ENCODE measurements at places on chromosomes 4 and X.

- no peak for DNase-seq
Observed at GRCh38 chrX:63434206-63434605, 83.1 kb upstream of the SPIN4 start.

GRCh38 chrX:21885568-21885967 lies 29.8 kb downstream of the YY2 start:
- DNase-seq, result no peak

DNA sequence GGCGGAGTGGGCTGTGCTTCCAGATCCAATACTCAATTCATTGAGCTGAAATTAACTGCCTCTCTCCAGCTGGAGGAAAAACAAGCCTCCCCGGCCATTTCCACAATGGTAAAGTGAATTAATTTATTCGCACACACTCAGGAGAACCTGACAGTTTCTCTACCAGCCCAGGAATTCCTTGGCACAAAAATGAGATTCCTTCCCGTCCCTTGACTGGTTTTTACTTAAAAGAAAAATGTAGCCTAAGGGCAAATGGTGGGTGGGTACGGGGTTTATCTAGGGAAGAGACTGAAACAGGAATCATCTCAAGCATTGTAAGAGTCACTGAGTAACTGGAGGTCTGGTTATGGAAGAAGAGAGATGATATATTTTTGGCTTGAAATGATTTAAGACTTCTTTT lies 102.7 kb downstream of the VCX3A start:
- DNase-seq, result no peak

GRCh38 chr4:110480031-110480549 lies 4.1 kb downstream of the ENPEP start:
- no peak for DNase-seq

GRCh38 chr4:102735582-102735981 lies 25.2 kb downstream of the MANBA start:
- DNase-seq, result no peak

DNA sequence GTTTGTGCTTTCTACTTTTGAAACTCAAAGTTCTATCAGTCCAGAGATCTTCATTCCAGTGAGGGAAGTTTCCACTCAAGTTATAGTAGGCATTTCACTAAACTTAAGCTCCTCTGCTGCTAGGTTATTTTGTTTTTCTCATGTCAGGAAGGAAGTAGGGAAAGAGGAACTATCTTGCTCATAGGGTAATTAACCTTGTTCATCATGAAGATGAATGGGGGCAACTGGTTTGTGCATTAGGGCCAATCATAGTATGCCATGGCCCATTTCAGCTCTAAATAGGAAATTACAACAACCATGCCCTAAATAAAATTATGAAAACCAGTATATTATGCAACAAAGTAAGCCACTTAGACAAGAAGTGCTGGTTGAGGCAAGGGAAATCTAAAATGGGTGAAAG lies 804.7 kb upstream of the NDST4 start:
- no peak for DNase-seq

DNA sequence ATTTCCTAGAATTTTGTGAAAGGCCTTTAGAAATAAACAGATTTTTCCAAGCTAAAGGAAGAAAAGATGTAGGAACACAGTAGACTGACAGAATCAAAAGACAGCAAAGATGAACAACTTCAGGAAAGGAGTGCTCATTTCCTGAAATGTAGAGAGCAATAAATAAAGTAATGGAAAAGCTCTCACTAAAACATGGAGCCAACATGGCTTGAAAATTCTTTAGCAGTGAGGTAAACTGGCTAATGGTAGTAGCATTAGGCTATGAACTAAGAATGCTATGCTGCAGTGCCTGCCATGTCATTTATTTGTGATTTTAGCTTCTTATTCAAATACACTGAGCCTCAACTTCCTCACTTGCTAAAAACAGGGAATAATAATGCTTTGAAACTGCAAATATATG lies 108.7 kb downstream of the IQCM start:
- no peak for DNase-seq

DNA sequence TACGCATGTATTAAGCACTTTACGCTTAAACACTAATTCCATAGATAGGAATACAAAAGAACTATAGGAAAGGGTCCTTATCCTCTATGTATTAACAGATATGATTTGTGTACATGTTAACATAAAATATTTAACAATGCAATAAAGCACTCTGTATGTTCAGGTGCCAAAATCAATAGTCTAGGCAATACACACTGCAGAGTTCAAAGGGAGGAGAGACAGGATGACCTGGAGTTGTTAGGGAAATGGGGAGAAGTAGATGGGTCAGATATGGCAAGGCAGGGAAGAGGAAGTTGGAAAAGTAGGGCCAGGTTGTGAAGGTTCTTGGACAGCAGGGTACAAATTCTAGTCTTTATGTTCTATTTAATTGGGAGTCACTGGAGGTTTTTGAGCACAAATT lies 2.9 kb downstream of the SGCB start:
- no peak for DNase-seq

GRCh38 chr4:140150636-140150885 lies 3.4 kb downstream of the MAML3 start:
- DNase-seq, result no peak

- DNase-seq, result no peak
Observed at GRCh38 chr4:22427675-22428074, 88.2 kb downstream of the ADGRA3 start.

DNA sequence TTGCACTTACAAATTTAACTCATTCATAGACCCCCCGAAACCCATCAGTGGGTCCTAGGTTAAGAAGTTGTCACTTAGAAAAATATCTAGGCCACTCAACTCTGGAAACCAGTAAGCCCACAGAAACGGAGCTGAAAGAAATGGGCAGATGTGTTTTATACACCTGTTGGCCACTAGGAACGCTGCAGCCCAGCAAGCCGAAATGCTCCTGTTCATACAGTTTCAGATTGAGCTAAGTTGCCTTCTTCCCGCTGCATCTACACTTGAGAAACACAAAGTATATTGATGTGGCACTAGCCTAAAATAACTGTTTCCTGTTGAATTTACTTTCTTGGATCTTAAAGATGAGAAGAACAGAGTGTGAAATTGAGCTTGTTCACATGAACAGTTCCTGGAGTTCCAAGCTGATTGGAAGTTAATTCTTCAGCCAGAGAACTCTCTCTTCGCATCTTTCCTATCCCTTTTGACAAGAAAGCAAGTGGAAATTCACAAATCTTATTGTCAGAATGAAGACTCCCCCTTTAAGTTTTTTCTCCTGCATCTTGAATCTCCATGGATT lies 174.1 kb downstream of the RBMX2 start:
- DNase-seq, result peak; percentile 0

DNA sequence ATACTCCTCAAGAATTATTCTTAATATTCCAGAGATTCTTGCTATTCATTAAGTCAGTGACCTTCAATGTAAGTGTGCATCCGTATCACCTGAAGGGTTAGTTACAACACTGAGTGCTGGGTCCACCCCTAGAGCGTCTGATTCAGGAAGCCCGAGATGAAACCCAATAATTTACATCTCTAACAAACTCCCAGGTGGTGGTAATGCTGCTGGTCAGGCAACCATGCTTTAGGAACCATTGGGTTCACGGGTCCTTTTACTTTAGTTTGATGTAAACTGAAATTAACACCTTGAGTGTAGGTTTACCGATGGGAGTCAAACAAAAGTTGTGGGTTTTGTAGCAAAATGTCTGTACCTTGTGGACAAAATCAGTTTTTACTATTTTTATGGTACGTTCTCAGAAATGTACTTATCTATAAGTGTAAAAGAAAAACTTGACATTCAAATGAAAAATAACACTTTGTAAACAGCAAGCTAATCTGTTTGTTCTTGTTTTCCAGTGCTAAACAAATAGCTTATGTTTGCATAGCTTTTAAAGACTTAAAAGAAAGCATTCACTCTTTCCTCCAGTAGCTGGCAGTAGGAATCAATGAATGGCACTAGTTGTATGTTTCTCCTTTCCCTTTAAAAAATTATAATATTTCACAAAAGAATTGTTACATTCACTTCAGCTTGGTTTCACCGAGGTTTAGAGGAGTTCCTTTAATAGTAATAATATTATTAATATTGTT lies 32.7 kb downstream of the ACE2 start:
- DNase-seq, result no peak

DNA sequence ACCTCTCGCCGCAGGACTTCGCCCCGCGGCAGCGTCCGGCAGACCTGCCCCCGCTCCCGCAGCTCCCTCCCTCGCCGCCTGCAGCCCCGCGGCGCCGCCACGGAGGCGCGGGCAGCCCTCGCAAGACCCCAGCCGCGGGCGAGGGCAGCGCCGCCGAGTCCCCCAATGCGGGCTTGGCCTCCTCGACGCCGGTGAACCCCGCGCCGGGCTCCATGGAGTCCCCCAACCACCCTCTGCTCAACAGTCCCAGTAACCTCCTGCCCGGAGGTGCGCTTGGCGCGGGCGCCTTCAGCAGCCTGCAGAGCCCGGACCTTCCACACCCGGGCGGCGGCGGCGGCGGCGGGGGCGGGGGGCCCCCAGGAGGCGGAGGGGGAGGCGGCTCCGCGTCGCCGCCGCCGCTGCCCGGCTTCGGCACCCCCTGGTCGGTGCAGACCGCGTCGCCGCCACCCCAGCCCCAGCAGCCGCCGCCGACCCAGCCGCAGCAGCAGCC lies 1.2 kb downstream of the CPEB2 start:
- DNase-seq, result peak; percentile 58

- DNase-seq, result no peak
Observed at GRCh38 chr4:185693548-185694215, 118.3 kb downstream of the SORBS2 start.

GRCh38 chrX:30373951-30374350 lies 64.8 kb upstream of the NR0B1 start:
- no peak for DNase-seq

DNA sequence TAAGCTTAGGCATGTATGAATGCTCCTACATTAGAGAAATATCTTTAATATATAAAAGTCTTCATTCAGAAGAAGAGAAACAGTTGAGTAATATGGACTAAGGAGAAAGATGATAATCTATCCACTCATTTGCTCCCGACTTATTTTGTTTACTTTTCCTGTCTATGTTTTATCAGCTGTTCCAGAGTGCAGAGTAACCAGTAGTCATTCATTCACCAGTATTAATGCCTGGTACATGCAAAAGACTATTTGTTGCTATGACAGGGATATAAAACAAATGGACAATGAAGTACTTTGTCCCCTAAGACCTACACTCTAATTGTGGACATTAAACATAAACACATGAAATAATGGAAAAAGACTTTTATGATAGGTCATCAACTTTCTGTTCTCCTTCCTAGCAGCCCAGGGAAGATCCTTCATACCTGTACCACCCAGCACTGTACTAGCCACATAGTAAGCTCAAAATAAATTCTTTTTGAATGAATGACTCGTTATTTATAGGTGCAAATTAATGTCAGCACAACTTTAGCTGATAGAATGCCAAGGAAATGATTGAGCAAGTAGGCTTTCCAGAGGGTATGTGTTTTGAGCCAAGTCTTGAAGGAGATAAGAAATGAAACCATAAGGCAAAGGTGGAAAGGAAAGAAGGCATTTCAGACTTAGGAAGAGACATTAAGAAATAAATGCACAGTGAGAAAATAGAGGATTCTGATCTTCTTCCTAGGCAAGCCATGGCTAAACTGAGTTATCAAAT lies 45.0 kb upstream of the IL13RA1 start:
- DNase-seq, result no peak

- DNase-seq, result peak; percentile 20
Observed at GRCh38 chr4:108168160-108168670, 517 bp downstream of the LEF1 start.

DNA sequence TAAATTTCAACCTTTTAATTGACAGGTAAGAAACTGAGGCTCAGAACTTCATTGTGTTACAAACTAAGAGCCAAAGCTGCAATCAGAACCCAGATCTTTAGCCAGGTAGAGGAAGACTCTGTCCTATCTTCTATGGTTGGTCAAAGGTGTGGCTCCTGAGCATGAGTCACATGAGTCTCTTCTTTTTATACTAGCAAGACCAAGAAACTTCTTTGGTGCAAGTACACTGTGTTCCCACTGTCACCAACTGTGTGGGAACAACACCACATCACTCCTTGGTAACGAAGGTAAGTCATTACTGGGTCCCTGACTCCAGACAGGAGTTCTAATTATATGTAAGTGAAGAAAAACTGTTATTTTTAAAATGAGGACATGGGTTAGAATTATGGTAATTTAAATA lies 290.1 kb downstream of the INPP4B start:
- DNase-seq, result no peak

DNA sequence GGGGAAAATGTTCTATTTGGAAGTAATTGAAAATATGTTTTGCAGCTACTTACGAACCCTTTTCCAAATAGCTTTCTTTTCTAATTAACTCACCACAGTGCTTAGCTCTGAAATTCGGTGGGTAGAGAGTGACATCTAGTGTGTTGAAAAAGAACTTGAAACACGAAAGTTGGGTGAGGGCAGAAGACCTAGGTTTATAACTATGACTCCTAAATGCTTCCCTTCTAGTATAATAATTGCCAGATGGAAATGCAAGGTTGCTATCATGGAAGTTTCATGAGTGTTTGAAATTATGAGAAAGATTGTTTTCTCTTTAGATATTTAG lies 77.3 kb upstream of the NOCT start:
- no peak for DNase-seq

- DNase-seq, result no peak
Observed at GRCh38 chr4:14695095-14695845, 307.0 kb upstream of the CPEB2 start.

- no peak for DNase-seq
Observed at GRCh38 chr4:39023059-39023458, 9.2 kb downstream of the TMEM156 start.

GRCh38 chrX:39196192-39197102 lies 395.2 kb downstream of the MID1IP1 start:
- DNase-seq, result peak; percentile 39

DNA sequence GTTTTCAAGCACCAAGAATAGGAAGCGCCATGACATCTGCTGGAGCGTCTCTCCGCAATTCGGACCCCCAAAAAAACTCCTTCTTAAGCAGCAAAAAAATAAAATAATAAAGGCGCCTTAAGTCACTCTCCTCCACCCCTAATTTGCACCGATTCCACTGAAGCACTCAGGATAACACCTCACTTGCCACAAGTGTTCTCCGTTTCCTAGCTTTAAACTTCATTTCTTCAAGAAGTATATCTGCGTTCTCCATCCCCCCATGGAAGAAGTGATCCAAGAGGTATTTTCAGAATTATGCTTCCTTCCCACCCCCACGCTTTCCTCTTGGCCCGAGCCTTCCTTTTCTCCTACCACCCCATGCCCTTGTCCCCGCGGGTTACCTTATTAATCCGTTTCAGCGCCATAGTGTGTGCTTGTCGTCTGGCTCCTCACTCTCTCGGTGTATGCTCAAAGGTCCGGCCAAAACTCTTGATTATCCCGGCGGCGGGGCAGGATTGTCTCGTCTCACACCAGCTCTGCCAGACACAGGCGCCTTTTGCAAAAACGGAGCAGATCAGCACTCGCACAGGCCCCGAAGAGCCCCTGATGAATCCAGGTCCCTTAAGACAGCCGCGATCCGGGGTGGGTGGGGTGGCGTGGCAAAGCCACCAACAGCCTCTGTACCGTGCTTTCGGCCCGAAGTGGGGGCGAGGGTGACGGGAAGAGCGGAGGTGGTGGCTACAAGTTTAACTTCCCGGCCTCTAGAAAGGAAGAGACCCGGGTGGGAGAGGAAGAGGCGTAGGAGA lies 1.1 kb downstream of the UBE2D3 start:
- no peak for DNase-seq
